GM03348 (cell line): ENCODE measurements at places on chromosomes 5 and 9.

DNA sequence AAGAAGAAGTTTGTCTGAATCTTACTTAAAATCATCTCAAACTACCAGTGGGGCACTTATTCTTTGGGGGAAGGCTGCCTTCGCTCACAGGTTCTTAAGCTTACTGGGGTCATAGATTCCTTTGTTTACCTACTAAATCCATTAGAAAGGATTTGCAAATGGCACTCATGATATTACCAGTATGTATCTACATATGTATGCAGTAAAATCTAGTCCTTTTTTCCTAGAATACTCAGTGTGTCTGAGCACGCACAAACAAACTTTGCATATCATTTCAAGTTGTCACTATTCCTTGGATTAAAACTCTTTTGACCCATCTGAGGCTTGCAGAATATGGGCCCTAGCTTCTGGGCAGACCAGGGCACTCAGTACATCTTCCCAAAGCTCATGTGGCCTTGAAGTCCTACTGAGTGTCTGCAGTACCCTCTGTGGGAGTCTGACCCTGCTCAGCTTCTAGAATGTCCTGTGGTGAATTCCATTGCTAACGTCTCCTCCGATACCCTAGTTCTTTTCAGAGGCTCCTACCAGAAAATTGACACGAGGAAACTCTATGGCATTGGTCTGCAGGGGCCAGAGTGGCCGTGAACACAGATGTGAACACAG is 297.9 kb downstream of the SLIT3 start:
- no peak for DNase-seq

GRCh38 chr5:16406630-16407029 is 59.0 kb downstream of the ZNF622 start:
- no peak for DNase-seq

DNA sequence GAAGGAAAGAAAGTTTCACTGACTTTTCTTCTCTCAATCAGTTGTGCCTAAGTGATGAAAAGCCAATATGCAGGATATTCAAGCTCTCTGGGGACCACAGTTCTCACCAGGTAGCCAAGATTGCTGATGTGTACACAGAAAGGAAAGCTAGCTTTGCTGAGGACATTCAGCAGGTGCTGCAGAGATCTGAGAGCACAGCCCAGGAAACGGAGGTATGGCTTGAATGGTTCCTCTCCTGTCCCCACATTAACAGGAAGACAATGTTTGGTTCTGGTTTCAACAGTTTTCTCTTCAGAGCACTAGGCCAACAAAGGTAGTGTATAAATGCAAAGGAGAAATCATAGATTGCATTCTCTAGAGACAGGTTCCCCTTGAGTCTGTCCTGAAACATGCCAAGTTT is 69.6 kb downstream of the PTPDC1 start:
- no peak for DNase-seq

- DNase-seq, result peak; percentile 63
Measured at GRCh38 chr5:43603344-43604217, 601 bp downstream of the NNT start.

DNA sequence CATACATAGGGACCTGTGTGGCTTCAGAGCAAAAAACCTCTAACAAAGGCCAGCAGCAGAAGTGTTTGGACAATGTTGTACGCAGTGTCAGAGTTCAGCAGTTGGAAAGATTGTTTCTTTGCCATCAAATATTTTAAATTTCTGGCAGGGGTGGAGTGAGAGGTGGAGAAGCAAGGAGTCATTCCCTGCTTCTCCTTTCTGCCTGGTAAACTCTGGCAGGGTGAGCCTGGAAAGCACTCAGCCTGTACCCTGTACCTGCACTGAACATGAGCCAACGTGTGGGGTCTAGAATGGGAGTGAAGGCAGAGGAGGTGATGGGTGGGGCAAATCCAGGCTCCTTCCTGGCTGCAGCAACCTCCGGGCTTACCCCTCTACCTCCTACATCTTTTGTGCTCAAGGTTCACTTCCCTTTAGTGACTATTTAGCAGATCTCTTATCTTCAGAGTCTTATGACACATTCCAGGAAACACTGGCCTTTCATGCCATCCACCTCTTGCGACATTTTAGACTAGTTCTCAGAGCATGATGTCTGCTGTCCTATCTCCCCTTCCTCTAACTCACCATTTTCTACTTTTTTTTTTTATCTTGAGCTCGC is 445.0 kb upstream of the PIK3R1 start:
- no peak for DNase-seq

DNA sequence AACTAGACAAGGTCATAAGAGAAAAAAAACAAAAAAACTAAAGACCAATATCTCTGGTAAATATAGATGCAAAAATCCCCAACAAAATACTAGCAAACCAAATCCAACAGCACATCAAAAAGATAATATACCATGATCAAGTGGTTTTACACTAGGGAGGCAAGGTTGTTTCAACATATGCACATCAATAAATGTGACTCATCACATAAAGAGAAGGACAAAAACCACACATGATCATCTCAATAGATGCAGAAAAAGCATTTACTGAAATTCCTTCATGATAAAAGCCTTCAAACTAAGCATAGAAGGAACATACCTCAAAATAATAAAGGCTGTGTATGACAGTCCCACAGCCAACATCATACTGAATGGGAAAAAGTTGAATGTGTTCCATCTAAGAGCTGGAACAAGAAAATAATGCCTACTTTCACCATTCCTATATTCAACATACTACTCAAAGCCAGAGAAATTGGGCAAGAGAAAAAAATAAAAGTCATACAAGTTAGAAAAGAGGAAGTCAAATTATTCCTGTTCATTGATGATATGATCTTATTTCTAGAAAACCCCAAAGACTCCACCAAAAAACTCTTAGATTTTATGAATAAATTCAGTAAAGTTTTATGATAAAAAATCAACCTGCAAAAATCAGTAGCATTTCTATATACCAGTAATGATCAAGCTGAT is 72.2 kb upstream of the FAM169A start:
- no peak for DNase-seq

DNA sequence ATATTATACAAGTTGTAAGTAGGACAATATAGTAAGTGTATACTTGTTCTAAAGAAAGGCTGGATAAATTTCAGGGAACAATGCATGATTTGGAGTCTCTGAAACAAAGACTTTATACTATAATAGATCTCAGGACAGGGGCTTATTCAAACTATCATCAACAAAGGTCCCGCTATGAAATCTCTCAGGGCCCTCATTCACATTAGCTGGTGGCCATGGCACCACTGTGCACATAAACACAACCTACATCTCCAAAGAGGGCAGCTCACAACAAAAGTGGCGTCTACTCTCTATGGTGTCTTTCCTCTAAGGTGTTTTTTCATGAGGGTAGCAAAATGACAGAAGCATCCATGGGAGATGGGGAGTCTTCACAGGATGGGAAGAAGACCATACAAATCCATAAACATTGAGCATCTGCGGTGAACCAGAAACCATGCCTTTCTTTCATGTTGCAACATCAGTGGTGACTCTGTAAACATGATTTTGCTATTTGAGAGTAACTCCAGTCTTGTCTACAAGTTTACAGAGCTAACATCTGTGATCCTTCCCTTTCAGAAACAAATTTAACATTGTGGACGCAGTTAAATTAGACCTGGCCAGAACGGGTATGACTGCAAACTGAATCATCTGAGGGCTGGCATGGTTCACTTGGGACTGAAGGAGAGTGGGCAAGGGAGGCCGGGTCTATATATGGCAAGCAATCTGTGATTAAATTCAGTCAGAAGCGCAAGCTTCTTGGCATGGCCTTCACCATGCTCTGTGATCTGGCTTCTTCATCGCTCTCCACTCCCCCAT is 5.5 kb downstream of the TTLL11 start:
- peak; percentile 43 for DNase-seq

GRCh38 chr5:89435347-89435746 is 552.4 kb upstream of the MEF2C start:
- DNase-seq, result no peak

- no peak for DNase-seq
Measured at GRCh38 chr5:26470439-26470838, 567.9 kb downstream of the CDH9 start.

GRCh38 chr5:35230038-35230611 is at the start of gene PRLR:
PRLR (minus strand) TSS chr5:35230487; CDS start chr5:35089620, 140,867 bp downstream.
- DNase-seq, result peak; percentile 60

DNA sequence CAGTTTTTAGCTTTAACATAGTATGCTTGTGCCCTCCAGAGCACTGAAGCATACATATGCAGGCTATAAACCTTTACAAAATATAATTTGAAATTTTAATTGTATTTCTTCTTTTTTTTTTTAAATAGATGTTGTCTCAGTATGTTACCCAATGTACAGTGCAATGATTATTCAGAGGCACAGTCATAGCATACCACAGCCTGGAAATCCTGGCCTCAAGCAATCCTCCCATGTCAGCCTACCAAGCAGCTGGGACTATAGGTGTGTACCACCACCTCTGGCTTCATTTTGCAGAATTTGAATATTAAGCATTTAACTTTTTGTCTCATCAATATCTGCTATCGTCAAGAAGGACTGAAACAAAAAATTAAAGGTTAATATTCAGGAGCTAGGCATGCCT is 16.9 kb upstream of the ZNF782 start:
- DNase-seq, result no peak

DNA sequence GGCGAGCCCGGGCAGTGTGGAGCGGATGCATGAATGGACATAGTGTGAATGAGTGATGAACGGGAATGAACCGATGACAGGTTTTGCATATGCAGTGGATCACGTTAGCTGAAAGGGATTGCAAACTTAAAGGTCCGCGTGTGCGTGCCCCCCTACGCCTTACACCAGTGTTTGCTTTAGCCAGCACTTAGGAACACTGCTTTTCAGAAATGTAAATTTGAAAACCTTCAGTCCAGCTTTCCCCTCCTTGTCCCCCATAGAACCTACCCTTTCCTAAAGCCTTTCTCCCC is 692 bp downstream of the PSAT1 start:
- no peak for DNase-seq

- no peak for DNase-seq
Measured at GRCh38 chr5:16140944-16141343, 38.6 kb downstream of the MARCHF11 start.

DNA sequence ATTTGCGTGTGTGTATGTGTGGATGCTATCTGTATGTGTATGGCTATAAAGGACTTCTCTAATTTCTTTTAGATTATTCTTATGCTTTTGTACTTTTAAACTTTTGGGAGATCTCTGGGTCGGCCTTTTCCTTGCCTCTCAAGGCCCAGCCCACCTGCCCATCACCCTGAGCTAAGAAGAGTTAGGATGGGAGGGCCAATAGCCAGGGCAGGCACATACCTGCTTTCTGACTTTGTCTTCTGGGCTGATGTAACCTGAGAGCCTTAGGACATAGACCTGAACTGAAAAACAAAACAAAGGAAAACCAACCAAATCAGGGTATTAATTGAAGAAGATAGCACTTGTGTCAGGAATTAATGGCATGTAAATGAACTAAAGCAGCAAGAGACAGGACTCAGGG is 100.2 kb downstream of the IRX1 start:
- DNase-seq, result no peak
